ENCODE measurements at places on chromosomes 16 and 17.
A peak's percentile ranks its signal among the peaks of the same experiment; 100 is the strongest.

- no peaks in the 10 kb centered on the region for H3K27me3 ChIP-seq
- no peak overlapping the region for H3K27ac ChIP-seq
- H3K36me3 ChIP-seq = no peaks in the 10 kb centered on the region
- H3K4me1 ChIP-seq = no peaks in the 10 kb centered on the region
- no peak overlapping the region for H3K4me3 ChIP-seq
Observed at GRCh38 chr17:77543801-77544200, 403.0 kb downstream of the SEC14L1 start.

- H3K4me1 ChIP-seq = no peaks in the 10 kb centered on the region
- no peak overlapping the region for H3K4me3 ChIP-seq
- DNase-seq = no peak
- no peak overlapping the region for H3K27ac ChIP-seq
Observed at GRCh38 chr17:77677630-77678029, 280.9 kb upstream of the TNRC6C start.

- no peak overlapping the region for H3K27ac ChIP-seq
- H3K27me3 ChIP-seq = no peaks in the 10 kb centered on the region
- H3K4me1 ChIP-seq = no peaks in the 10 kb centered on the region
- no peaks in the 10 kb centered on the region for H3K36me3 ChIP-seq
Observed at GRCh38 chr17:22278302-22279275, 586.3 kb downstream of the KCNJ18 start.

DNA sequence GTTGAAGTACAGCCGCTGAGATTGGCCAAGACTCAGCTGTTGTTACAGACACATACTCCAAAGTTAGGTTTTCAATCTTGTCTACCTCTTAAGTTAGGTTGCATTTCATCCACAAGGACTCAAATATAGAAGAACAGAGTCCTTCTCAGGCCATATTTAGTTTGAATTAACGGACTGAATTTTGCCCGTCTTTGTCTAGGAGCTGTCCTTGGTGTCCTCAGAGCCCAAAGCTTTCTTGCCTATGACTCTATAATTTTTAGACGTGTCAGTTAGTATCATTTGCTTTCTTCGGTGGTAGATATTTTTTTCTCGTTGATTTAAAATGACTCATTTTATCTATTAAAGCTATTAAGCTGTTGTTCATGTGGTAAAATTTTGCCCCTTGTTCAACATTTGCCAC is 403.2 kb downstream of the HS3ST3B1 start:
- H3K27ac ChIP-seq = no peak overlapping the region
- no peaks in the 10 kb centered on the region for H3K27me3 ChIP-seq
- no peak for DNase-seq
- no peak overlapping the region for H3K4me3 ChIP-seq

GRCh38 chr16:14244196-14245010 is 173.3 kb downstream of the MRTFB start:
- H3K36me3 ChIP-seq = peaks cover 30% of the 10 kb centered on the region
- H3K27me3 ChIP-seq = no peaks in the 10 kb centered on the region
- no peaks in the 10 kb centered on the region for H3K4me1 ChIP-seq
- H3K4me3 ChIP-seq = no peak overlapping the region

DNA sequence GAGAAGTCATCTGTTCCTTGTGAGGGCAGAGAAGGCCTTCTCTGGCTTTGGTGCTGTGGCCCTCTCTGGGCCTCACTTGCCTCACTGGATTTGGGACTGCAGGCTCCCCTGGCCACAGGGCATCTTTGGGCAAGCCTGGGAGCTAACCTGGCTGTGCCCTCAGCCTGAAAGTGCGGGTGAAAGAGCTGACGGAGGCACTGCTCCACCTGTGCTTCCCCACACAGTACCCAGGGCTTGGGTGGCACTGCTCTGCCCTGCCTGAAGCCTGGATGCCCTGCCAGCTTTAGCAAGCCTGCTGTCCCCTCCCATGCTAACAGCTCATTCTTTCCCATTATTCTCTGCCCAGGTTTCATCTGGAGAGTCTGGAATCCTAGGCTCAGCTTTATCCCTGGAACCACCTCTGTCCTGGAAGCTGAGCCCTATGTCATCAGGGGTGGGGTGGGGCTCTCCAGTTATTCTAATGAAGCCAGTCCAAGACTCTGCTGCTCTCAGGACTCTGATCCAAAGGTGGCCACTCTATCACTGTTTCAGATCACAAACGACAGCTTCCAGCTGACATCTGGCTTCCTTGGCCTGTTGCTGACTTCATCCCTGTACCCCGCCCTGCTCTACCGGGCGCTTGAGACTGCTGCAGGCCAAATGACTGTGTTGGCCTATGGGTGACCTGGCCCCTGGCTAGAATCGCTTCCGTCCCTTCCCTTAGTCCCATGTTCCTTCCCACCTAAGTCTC is 29.3 kb downstream of the HIC1 start:
- peaks cover 57% of the 10 kb centered on the region for H3K4me1 ChIP-seq
- H3K36me3 ChIP-seq = peaks cover 43% of the 10 kb centered on the region
- H3K4me3 ChIP-seq = no peak overlapping the region
- peak overlapping the region; percentile 53 for H3K27ac ChIP-seq
- DNase-seq = no peak

Measured in thymus (tissue), 14 donors.